Temporal lobe (tissue), 4 donors: ENCODE measurements at places on chromosomes 16 and 17. TPM values are rescaled to one million over a fixed set of nuclear protein-coding genes. Genes with fewer than 3 reads are reported as not detected.

CCT6B gene
- total RNA-seq, result 1.7 TPM

FOXC2 gene
- total RNA-seq, result 0.98 TPM

SLC5A11 gene
- not detected for total RNA-seq

SPATA32 gene
- total RNA-seq, result not detected

CAMTA2 gene
- total RNA-seq, result 13.5 TPM

SLC13A2 gene
- total RNA-seq, result not detected

NPIPA8 gene
- 7.6 TPM for total RNA-seq

BCAS3 gene
- 38.4 TPM for total RNA-seq

KRTAP3-1 gene
- not detected for total RNA-seq

TBC1D16 gene
- total RNA-seq, result 20.9 TPM

C17orf78 gene
- total RNA-seq, result not detected

MYH2 gene
- total RNA-seq, result under 0.01 TPM

DDX28 gene
- total RNA-seq, result 6.4 TPM

TOP3A gene
- total RNA-seq, result 28.0 TPM

ST6GALNAC1 gene
- total RNA-seq, result 2.5 TPM

ARHGAP44 gene
- 14.8 TPM for total RNA-seq

TBC1D3 gene
- not detected for total RNA-seq

MEIOC gene
- 0.25 TPM for total RNA-seq

KRT24 gene
- total RNA-seq, result not detected

PRR29 gene
- 1.5 TPM for total RNA-seq

ZG16 gene
- not detected for total RNA-seq

SLC5A10 gene
- not detected for total RNA-seq

RDM1 gene
- total RNA-seq, result 0.98 TPM

RAP1GAP2 gene
- 24.8 TPM for total RNA-seq

GAS7 gene
- 78.9 TPM for total RNA-seq

RHBDL3 gene
- total RNA-seq, result 0.98 TPM

KIF19 gene
- total RNA-seq, result under 0.01 TPM

CCL4L2 gene
- total RNA-seq, result 2.0 TPM

ELMO3 gene
- total RNA-seq, result 0.25 TPM

CMTM2 gene
- total RNA-seq, result 0.25 TPM

LITAFD gene
- not detected for total RNA-seq

PRR15L gene
- not detected for total RNA-seq

FBXL19 gene
- total RNA-seq, result 42.3 TPM

HAS3 gene
- 8.1 TPM for total RNA-seq

NPIPA7 gene
- 2.0 TPM for total RNA-seq

TEKT1 gene
- total RNA-seq, result 2.0 TPM

DLX4 gene
- total RNA-seq, result not detected

USB1 gene
- total RNA-seq, result 10.8 TPM

TBC1D3H gene
- total RNA-seq, result not detected

NUPR1 gene
- total RNA-seq, result 0.25 TPM

CRISPLD2 gene
- 2.2 TPM for total RNA-seq

SPN gene
- 0.25 TPM for total RNA-seq

ACAP1 gene
- 0.25 TPM for total RNA-seq

SLC35G6 gene
- not detected for total RNA-seq

PDILT gene
- total RNA-seq, result not detected

CCR7 gene
- 0.25 TPM for total RNA-seq

LRRC45 gene
- 9.8 TPM for total RNA-seq

CD300H gene
- total RNA-seq, result not detected

TRAF7 gene
- total RNA-seq, result 29.7 TPM

KRTAP2-3 gene
- not detected for total RNA-seq

PIPOX gene
- 3.0 TPM for total RNA-seq

TEPSIN gene
- total RNA-seq, result 10.1 TPM

SCGB1C2 gene
- total RNA-seq, result not detected
